ENCODE measurements at places on chromosomes 12 and 14.

DNA sequence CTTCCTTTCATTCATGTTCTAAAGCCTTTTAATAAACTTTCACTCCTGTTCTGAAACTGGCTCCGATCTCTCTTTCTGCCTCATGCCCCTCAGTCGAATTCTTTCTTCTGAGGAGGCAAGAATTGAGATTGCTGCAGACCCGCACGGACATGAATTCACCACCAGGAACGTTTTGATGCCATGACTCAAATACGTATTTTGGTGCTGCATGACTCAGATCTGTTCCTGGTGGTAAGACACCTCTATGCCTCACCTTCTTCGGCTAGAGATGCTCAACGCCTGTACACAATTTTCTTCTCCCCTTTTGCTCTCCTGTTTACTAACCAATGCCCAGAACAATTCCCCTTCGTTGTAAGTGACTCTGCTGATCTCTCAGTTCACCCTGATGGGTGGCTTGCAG lies 52.0 kb upstream of the RIMBP2 start:
- no peak for DNase-seq

DNA sequence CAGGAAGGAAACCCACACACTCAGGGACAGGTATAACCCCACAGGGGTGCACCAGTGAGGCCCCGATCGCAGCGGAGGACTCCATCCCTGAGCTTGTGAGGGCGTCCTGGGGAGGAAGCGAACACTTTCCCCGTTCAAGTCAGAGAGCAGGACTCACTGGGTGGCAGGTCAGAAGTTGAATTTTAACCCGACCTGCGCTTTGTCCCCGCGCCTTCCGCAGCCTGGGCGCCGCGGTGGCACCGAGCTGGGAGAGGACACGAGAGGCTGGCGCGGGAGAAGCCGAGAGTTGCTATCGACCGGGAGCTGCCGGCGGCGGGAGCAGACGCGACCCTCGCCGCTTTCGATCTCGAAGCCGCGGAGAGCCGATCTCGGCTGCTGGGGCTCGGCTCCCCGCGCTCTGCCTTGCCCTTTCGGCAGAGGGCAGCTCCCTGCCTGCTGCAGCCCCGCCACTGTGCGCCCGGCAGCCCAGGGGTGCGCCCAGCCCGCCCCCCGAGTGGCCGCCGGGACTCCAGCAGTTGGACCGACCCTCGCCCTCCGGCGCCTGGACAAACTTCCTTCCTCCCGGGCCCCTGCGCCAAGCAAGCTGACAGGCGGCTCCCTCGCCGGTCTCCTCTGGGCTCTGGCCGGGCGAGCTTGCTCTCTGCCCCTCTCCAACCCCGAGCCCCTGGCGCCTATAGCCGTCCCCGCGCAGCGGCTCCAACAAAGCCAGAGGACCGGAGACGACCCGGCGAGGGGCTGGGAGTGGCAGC lies 918 bp downstream of the LIN7A start:
- DNase-seq: no peak

- no peak for DNase-seq
These were observed 4.7 kb downstream of the NID2 start for GRCh38 chr14:52064174-52064573.

GRCh38 chr14:69372146-69372545 lies 26.0 kb downstream of the ERH start:
- DNase-seq: no peak

DNA sequence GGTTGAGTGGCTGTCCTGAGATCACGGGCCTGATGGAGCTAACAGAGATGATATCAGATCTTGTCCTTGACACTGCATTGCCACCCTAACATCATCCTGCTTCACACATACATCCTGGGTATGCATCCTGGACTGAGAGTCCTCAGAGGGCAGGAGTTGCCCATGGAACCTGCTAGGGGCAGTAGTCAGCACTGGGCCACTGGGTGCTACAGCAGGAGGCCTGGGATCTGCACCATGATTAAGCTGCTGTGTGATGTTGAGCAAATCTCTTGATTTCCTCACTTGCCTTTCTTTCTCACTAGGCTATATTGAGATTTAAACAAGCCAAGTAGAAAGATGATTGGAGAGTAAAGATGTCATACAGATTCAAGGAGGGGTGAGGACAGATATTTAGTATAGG lies 22.1 kb upstream of the EIF4B start:
- DNase-seq: peak; percentile 59

DNA sequence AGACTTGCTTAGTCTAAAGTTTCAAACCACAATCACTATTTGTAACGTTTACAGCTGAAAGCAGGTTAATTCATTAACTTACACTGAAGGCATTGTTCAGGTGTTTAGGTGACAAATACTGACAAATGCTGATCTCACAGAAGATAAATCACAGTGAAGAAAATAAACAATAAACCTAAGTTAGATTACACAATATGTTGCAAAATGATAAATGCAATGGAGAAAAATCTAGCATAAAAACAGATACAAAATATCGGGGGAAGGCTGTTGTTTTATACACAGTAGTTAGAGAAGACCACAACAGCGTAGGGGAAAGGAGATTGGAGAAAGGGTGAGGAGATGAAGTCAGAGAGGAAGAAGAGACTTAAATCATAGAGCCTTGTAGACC lies 3.0 kb downstream of the SCAF11 start:
- no peak for DNase-seq
